ENCODE measurements at places on chromosomes 1 and 21. TPM values are rescaled to one million over a fixed set of nuclear protein-coding genes. Genes with fewer than 3 reads are reported as not detected.

Gene PRPF38B
- total RNA-seq = 10.8 TPM

Gene TAF12
- 41.4 TPM for total RNA-seq

DNA sequence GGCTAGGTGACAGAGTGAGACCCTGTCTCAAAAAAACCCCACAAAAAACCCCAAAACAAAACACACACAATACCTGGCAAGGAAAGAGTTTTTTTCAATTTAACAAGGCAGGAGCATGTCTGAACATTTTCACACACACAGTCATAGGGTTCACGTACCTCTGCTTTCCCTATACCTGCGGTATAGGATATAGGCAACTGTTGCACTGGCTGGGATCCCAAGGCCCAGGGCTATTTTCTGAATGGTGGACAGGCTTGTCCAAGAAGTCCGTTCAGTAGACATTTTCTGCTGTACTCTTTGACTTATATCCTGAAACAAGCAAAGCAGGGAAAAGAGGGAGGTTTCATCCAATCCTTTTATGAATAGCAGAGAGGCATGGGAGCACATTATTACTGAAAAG lies 7.6 kb downstream of the TDRKH start:
- DNase-seq = no peak

- peak; percentile 67 for DNase-seq
Measured at GRCh38 chr1:170807432-170807831, 127.9 kb upstream of the MROH9 start.

- DNase-seq = no peak
Measured at GRCh38 chr21:29613021-29613420, 314.3 kb downstream of the BACH1 start.
